ENCODE measurements at places on chromosomes 4 and X.

DNA sequence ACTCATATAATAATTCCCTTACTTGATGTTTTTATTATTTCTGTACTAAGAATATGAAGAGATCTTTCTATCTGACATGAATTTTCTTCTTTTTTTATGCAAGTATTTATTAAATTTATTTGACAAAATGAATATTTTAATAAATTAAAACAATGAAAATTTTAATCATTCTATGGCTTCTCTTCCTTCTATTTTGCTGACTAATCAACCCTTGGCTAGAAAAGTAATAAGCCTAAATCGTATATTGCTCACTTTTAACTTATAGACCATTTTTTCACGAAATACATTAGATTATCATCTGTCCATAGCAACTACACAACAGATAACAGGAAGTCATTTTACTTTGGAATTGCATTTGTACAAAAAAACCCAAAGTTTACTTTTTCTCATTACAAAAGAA lies 38.6 kb downstream of the PRSS12 start:
- no peak for DNase-seq

GRCh38 chr4:86652332-86652932 lies 58.3 kb downstream of the PTPN13 start:
- DNase-seq, result no peak

DNA sequence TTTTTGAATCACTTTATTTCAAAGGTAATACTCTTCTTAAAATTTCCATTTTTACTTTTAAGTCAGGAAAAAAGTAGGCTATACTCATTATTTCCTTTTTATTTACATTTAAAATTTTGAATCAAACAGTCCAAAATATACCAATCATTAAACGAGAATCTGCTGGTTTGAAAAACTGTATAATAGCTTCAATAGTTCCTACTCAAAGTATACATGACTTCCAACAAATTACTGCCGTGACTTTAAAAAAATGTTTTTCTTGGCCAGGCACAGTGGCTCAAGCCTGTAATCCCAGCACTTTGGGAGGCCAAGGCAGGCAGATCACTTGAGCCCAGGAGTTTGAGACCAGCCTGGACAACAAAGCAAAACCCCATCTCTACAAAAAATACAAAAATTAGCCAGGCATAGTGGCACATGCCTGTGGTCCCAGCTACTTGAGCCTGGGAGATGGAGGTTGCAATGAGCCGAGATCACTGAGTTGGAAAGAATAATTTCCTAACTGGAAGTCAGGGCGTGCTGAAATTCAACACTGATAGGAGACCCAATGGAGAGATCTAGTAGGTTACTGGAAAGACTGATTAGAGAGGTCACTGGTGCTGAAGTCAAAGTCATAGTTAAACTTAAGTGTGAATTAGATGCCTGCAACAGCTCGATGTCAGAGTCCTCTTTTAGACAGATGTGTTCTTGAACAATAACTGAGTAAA lies 9.0 kb downstream of the KLHL8 start:
- no peak for DNase-seq

DNA sequence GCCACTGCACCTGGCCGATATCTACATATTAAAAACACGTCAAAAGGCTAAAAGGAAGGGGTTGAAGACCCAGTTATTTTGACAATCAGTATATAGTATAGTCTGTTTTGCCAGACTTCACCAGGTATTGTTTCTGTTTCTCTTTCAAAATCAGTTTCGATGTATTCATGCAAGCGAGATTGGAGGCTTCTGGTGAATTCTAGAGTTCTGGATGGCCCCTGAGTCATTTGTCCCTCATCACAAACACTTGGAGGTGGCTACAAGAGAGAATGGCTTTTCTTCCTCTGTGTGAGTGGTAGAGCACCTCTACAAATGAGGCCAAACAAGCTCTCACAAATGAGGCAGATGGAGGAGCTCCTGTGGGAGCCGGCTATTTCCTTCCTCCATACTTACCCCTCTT lies 68.6 kb upstream of the ADGRG2 start:
- DNase-seq, result no peak

GRCh38 chrX:13649838-13650237 lies 3.1 kb upstream of the TCEANC start:
- DNase-seq, result no peak

GRCh38 chr4:109912706-109913595 lies at the start of gene EGF:
Gene EGF, plus strand, starts transcription at chr4:109912883. Its CDS starts 453 bp downstream, at chr4:109913336.
- DNase-seq, result no peak

GRCh38 chrX:53732797-53733196 lies 46.3 kb upstream of the HUWE1 start:
- DNase-seq, result no peak

DNA sequence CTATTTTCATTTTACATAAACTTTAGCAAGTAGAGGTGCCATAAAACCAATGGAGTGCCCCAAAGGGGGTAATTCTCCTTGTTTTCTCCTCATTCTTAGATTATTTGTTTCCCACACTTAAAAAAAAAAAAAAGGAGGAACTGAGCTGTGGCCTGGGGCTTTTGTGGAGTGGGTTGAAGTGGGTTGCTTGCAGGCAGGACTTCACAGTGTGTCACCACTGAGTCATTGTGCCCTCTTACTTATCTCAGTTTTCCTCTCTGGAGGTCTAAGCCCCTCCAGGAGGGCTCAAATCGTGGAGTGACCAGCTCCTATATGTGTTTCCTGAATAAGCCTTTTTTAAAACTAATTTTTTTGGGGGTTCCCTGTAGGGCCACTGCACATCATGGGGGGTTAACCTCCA lies 69.0 kb downstream of the SLC16A2 start:
- DNase-seq, result no peak

DNA sequence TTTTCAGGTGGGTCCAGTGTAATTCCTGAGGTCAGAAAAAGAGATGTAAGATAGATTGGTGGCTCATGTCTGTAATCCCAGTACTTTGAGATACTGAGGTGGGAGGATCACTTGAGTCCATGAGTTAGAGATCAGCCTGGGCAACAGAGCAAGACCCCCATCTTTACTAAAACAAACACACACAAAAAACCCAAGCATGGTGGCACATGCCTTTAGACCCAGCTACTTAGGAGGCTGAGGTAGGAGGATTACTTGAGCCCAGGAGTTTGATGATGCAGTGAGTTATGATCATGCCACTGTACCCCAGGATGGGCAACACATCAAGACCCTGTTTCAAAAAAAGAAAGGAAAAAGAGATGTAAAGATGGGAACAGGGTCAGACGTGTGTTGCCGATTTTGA lies 857.4 kb upstream of the NDST4 start:
- DNase-seq, result no peak

- DNase-seq, result no peak
Observed at GRCh38 chr4:74056114-74056857, 17.8 kb upstream of the CXCL3 start.

GRCh38 chr4:151043803-151044515 lies 28.9 kb upstream of the LRBA start:
- no peak for DNase-seq

DNA sequence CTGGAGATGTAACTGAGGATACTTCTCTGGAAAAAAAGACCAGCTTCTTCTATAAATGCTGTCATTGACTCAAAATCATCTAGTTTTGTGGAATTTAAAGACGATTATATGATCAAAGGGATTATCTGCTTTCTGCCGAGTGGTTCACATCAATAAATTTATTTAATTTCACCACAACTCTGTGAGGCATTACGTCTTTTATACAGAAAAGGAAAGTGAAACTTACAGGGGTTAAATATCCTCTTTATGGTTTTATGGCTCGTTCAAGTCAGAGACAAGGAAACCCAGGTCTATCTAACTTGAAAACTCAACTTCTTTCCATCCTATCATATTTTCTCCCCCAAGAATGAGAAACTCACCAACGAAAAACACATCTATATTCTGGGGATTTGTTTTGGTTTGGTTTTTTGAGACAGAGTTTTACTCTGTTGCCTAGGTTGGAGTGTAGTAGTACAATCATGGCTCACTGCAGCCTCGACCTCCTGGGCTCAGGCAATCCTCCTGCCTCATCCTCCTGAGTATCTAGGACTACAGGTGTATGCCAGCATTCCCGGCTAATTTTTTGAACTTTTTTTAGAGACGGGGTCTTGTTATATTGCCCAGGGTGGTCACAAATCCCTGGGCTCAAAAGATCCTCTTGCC lies 377.9 kb upstream of the EMCN start:
- no peak for DNase-seq

GRCh38 chr4:87053802-87054767 lies 119.3 kb downstream of the AFF1 start:
- DNase-seq, result no peak

- DNase-seq, result no peak
Observed at GRCh38 chr4:73583666-73584065, 36.6 kb downstream of the RASSF6 start.

DNA sequence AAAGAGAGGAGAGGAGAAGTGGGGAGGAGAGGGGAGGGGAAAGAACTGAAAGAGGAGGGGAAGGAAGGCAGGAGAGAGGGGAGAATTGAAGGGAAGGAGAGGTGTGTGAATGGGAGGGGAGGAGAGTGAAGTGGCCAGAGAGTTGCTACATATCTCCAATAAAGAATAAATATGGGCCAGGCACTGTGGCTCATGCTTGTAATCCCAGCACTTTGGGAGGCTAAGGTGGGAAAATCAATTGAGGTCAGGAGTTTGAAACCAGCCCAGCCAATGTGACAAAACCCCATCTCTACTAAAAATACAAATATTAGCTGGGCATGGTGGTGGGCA lies 482.4 kb downstream of the NAF1 start:
- no peak for DNase-seq
